Heart right ventricle (tissue), 16 donors: ENCODE measurements at places on chromosomes 4 and X. TPM values are rescaled to one million over a fixed set of nuclear protein-coding genes. Genes with fewer than 3 reads are reported as not detected.

DNA sequence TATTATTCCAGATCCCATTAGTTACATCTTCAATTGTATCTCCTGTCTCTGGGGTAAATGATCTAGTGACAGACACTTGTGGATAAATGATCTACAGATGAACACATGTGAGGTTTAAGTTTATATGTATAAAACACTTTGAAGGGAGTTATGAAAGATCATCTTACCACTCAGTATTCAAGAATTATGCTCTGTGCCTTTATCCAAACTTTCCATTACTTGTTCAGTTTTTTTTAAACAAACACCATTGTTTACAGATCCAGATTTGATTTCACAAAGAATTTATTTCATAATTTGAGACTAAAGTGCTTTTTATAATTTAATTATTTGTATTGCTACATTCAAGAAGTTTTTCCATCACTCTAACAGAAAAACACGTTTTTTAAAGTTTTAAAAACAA is 142.5 kb downstream of the HHIP start:
- H3K4me1 ChIP-seq = no peaks in the 10 kb centered on the region
- no peak for DNase-seq
- H3K4me3 ChIP-seq = no peak overlapping the region
- no peak overlapping the region for H3K27ac ChIP-seq

- no peaks in the 10 kb centered on the region for H3K27me3 ChIP-seq
- no peaks in the 10 kb centered on the region for H3K36me3 ChIP-seq
These were observed 310.0 kb downstream of the ARHGAP24 start for GRCh38 chr4:85784947-85785346.

The AVPR2 gene
- 2.0 TPM for total RNA-seq

The PAK3 gene
- total RNA-seq = 1.4 TPM

DNA sequence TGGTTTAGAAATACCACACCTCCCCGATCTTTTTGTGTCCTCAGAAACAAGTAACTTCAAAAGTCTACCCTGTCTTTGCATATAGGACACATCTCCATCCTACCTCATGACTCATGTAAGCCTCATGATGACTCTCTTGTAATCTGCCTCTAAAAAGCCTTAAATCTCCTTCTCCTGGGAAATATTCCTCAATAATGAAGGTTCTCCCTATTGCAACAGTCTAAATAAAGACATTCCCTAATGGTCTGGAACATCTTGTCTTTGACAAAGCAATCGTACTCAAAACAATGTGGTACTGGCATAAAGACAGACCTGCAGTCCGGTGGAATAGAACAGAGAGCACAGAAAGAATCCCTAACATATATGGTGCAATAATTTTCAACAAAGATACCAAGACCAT is 257.7 kb downstream of the OPHN1 start:
- H3K36me3 ChIP-seq = no peaks in the 10 kb centered on the region
- no peak overlapping the region for H3K4me3 ChIP-seq
- no peaks in the 10 kb centered on the region for H3K27me3 ChIP-seq

DNA sequence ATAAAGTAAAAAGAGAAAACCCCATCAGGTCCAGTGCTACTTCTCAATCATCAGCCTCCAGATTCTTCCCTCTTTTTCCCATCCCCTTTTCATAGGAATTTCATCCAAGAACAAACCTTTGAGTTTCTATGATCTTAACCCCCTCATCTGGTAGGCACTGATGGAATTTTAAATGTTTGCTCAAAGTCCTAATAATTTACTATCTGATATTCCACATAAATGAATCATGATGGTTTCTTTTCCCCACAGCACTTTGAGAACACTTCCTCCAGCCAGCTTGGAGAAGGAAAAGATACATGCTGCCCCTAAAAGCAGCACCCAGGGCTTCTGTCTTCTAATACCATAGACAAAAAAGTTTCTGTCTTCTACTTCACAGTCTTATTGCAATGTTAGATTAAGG is 19.4 kb upstream of the KLHL8 start:
- DNase-seq = no peak
- H3K4me1 ChIP-seq = peaks cover 21% of the 10 kb centered on the region

- H3K27me3 ChIP-seq = peaks cover 6% of the 10 kb centered on the region
- no peaks in the 10 kb centered on the region for H3K4me1 ChIP-seq
- no peaks in the 10 kb centered on the region for H3K36me3 ChIP-seq
These were observed 22.7 kb upstream of the PSAPL1 start for GRCh38 chr4:7457201-7458065.

The USP46 gene
- total RNA-seq = 46.8 TPM

DNA sequence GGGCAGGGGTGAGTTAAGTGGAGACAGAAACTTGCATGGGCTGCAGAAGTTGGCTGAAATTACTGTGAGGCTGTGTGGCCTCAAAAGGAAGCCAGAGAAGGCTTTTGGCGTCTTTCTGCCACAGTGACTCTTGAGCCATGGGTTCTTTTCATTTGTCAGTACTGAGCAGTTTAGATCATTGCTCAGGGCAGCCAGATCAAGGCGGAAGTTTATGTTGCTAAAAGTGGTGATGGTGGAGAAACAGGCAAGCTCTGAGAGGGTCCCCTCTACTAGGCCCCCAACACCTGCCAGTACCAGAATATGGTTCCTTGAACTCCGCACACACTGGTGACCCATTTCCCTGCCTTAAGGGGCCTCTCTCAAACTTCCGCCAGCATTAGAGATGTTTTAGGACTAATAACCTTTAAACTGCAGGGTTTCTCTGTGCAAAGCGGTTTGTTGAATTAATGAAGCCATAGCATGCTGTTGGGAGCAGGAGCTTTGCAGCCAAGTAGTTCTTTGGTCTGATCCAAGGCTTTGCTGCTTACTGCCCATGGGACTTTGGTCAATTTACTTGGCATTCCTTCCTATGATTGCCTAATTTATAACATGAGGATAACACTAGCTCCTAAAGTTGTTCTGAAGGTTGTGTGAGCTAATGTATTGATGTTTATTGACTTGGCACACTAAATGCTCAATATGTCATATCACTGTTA is 34.5 kb downstream of the RNF175 start:
- no peak overlapping the region for H3K4me3 ChIP-seq
- no peaks in the 10 kb centered on the region for H3K36me3 ChIP-seq
- H3K4me1 ChIP-seq = no peaks in the 10 kb centered on the region
- H3K27me3 ChIP-seq = no peaks in the 10 kb centered on the region

The SPIN2A gene
- 0.26 TPM for total RNA-seq

- no peaks in the 10 kb centered on the region for H3K4me1 ChIP-seq
- no peak overlapping the region for H3K27ac ChIP-seq
- no peak overlapping the region for H3K4me3 ChIP-seq
- DNase-seq = no peak
These were observed 133.1 kb downstream of the HMX1 start for GRCh38 chr4:8738471-8738931.

- no peaks in the 10 kb centered on the region for H3K36me3 ChIP-seq
- peaks cover 28% of the 10 kb centered on the region for H3K4me1 ChIP-seq
- DNase-seq = peak; percentile 25
- no peak overlapping the region for H3K4me3 ChIP-seq
- peak overlapping the region; percentile 65 for H3K27ac ChIP-seq
These were observed 425.0 kb downstream of the FAT4 start for GRCh38 chr4:125739760-125740159.

DNA sequence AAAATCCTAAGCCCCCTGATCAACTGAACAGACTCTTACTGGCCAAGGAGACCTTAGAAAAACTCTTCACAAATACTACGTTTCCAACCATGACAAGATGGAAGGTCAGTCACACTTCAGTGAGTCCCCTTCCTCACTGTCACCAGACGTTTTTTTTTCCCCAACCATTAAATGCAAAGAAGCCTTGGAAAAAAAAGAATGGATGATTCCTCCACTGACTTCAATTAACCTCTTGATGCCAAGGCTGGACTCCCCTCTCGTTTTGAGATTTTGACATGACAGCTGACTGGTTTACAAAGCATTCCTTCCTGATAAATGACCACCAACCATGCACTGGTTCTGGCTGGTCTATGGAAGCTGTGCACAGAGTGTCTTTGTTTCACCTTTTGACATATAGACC is 73.2 kb downstream of the SLC34A2 start:
- H3K27me3 ChIP-seq = no peaks in the 10 kb centered on the region
- H3K4me1 ChIP-seq = no peaks in the 10 kb centered on the region
- no peak overlapping the region for H3K27ac ChIP-seq
- H3K4me3 ChIP-seq = no peak overlapping the region
- no peaks in the 10 kb centered on the region for H3K36me3 ChIP-seq

The GPC4 gene
- total RNA-seq = 5.8 TPM

DNA sequence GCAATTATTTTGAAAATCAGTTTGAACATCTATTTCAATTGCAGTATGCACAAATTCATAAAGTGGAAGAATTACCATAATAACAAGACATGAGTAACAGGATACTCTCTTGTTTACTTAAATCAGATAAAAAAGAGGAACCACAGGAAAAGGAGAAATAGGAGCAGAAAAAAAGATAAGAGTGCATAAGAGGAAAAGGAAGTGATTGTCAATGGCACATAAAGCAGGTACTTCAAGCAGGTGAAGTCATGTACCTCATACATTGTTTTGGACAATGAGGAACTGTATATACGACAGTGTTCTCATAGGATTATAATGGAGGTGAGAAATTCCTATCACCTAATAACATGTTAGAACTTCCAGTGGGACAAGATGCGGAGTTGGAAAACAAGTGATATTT is 334.5 kb upstream of the PCDH7 start:
- no peaks in the 10 kb centered on the region for H3K36me3 ChIP-seq
- DNase-seq = no peak
- H3K4me3 ChIP-seq = no peak overlapping the region
- H3K27me3 ChIP-seq = no peaks in the 10 kb centered on the region
- H3K4me1 ChIP-seq = no peaks in the 10 kb centered on the region

The LUZP4 gene
- not detected for total RNA-seq

- H3K4me3 ChIP-seq = no peak overlapping the region
- no peaks in the 10 kb centered on the region for H3K4me1 ChIP-seq
- no peak for DNase-seq
- no peaks in the 10 kb centered on the region for H3K36me3 ChIP-seq
These were observed 174.0 kb upstream of the TENT5D start for GRCh38 chrX:80246271-80246670.

DNA sequence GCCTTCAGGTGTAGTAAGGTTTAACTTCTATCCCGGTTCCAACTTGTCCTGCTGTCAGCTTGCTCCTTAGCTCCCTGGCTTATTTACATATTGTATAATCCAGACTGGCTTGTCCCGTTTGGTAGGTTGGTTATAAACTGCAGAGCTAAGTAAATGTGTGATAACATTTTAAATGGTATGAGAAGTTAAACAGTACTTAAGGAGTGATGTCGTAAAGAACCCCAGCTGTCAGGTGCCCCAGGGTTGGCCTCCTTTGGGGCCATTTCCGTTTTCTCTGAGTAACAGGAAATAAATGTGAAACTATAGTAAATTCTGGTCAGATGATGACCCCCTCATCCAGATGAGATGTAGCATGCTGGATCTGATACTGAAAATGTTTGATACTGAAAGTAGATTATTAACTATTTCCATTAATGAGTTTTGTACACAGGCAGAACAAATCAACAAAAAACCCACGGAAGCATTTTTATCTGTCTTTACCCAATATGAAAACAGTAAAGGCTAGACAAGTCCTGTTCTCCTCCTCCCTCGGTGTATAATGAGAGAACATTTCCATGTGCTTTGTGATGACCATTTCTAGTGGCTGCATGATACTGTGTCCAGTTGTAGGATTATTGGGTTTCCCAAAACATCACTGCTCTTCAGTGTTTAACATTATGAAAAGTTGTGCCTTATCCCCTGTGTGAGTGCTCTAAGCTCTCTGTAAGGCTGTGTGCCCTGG is 22.4 kb downstream of the GAB1 start:
- H3K4me3 ChIP-seq = no peak overlapping the region
- DNase-seq = no peak
- peak overlapping the region; percentile 72 for H3K27ac ChIP-seq
- H3K36me3 ChIP-seq = no peaks in the 10 kb centered on the region
- no peaks in the 10 kb centered on the region for H3K27me3 ChIP-seq

- no peaks in the 10 kb centered on the region for H3K4me1 ChIP-seq
- H3K4me3 ChIP-seq = no peak overlapping the region
- H3K27ac ChIP-seq = no peak overlapping the region
- H3K36me3 ChIP-seq = no peaks in the 10 kb centered on the region
- DNase-seq = no peak
- H3K27me3 ChIP-seq = no peaks in the 10 kb centered on the region
These were observed 1601.5 kb upstream of the PCDH10 start for GRCh38 chr4:131547506-131547981.

DNA sequence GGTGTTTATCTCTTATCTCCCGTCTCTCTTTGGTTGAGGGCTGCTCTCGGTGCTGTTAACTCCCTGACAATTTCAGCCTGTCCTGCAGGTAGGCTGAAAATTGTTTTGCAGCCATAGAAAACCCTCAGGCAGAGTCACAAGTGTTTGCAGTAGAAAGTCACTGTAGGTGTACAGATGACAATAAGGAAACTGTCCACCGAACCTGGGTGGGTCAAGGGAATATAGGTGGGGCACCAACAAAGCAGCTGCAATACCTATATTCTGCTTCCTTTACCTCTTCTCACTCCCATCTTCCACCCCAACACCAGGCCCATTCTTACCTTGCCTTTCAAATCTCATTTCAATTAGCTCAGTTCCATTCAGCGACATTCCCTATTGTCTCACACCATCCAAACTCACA is 381.8 kb downstream of the PPP1R2C start:
- H3K27ac ChIP-seq = no peak overlapping the region
- H3K4me3 ChIP-seq = no peak overlapping the region
- no peaks in the 10 kb centered on the region for H3K4me1 ChIP-seq

GRCh38 chr4:3349116-3349515 is 56.3 kb downstream of the RGS12 start:
- H3K27ac ChIP-seq = no peak overlapping the region
- no peak for DNase-seq
- no peaks in the 10 kb centered on the region for H3K36me3 ChIP-seq
- H3K4me1 ChIP-seq = peaks cover 4% of the 10 kb centered on the region
- no peaks in the 10 kb centered on the region for H3K27me3 ChIP-seq

DNA sequence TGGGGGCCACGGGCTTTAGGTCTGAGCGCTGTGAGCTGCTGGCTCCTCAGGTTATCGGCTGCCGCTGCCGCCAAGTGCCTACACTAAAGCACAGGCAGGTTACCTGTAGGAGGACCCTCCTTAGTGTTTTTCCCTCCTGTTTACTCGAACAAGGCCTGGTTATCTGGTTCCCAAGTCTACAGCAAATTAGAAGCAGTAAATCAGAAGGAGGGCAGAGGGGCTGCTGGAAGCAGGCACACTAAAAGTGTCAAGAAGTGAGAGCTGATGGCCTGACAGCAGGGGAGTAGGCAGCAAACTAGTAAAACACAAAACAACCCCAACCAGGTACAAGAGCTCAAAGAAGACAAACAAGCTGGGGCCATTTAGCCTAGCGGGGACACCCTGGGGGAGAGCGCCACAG is 125.0 kb upstream of the PJA1 start:
- no peak for DNase-seq
- H3K27ac ChIP-seq = no peak overlapping the region
- H3K27me3 ChIP-seq = no peaks in the 10 kb centered on the region
- peaks cover 5% of the 10 kb centered on the region for H3K4me1 ChIP-seq

The MEPE gene
- total RNA-seq = not detected

The SCD5 gene
- total RNA-seq = 3.9 TPM

GRCh38 chr4:159103384-159103990 is 608 bp downstream of the RAPGEF2 start:
- no peaks in the 10 kb centered on the region for H3K36me3 ChIP-seq
- H3K27ac ChIP-seq = peak overlapping the region; percentile 95
- peaks cover 30% of the 10 kb centered on the region for H3K4me1 ChIP-seq
- peak overlapping the region; percentile 99 for H3K4me3 ChIP-seq
- DNase-seq = peak; percentile 70
- H3K27me3 ChIP-seq = no peaks in the 10 kb centered on the region

GRCh38 chr4:151583157-151583914 is 174.4 kb downstream of the FHIP1A start:
- H3K27me3 ChIP-seq = no peaks in the 10 kb centered on the region
- H3K36me3 ChIP-seq = no peaks in the 10 kb centered on the region
- H3K27ac ChIP-seq = no peak overlapping the region

- DNase-seq = no peak
- H3K4me3 ChIP-seq = no peak overlapping the region
- H3K27ac ChIP-seq = no peak overlapping the region
- H3K27me3 ChIP-seq = no peaks in the 10 kb centered on the region
- no peaks in the 10 kb centered on the region for H3K4me1 ChIP-seq
- H3K36me3 ChIP-seq = no peaks in the 10 kb centered on the region
These were observed 44.5 kb downstream of the NEK1 start for GRCh38 chr4:169567916-169568315.
